ENCODE measurements at places on chromosomes 2 and 18.

DNA sequence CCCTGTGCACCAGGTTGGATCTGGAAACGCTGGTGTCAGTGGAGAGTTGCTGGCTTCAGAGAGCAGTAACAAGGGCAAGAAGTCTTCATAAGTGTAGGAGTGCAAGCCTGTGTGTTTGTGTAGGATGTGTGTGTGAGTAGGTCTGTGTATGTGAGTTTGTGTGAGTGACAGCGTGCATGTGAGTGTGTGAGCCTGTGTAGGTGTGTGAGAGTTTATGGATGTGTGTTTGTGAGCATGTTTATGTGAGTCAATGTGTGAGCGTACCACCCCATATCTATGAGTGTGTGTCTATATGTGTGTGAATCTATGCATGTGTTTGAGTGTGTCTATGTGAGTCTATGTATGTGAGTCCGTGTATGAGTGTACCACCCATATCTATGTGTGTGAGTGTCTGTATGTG lies 86.5 kb upstream of the ATG16L1 start:
- DNase-seq, result no peak

DNA sequence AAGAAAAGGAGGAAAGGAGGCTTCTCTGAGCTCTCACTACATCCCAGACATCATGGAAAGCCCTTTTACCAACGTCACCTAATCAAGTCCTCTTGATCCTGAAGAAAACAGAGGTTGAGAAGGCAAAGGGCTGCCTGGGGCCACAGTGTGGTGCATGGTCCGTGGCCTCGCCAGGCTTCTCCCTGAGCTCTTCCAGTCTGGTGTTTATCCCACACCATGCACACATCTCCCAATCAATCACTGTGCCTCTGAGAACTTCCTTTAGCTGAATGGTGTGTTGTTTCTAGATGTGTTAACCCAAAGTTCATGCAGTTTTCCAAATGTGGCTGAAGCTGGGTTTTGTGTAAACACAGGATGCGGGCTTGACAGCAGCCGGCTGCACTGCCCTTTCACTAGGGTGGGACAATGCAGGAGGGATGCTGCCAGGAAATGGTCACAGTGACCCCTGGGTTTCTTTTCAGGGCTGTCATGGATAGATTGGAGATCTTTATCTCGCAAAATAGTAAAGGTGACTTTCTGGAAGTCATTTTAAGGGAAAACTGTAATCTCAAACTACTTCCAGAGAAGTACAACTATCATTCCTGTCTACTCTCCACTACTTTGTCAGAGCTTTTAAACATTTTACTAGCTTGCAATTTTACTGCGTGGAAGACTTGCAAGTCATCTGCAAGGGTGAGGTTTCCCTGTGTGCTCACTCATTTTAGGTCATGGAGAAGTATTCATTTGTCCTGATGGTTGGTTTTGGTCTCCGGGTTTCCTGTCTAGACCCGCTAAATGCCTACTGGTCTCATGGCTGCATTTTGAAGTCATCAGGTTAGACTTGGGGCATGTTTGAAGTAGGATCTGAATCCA lies 54.6 kb downstream of the IL1R2 start:
- DNase-seq, result no peak

- no peak for DNase-seq
Observed at GRCh38 chr2:23541503-23542229, 156.7 kb downstream of the KLHL29 start.

- no peak for DNase-seq
Observed at GRCh38 chr2:203301667-203302066, 26.5 kb upstream of the ABI2 start.

- DNase-seq, result no peak
Observed at GRCh38 chr2:8335801-8336200, 346.1 kb upstream of the ID2 start.

DNA sequence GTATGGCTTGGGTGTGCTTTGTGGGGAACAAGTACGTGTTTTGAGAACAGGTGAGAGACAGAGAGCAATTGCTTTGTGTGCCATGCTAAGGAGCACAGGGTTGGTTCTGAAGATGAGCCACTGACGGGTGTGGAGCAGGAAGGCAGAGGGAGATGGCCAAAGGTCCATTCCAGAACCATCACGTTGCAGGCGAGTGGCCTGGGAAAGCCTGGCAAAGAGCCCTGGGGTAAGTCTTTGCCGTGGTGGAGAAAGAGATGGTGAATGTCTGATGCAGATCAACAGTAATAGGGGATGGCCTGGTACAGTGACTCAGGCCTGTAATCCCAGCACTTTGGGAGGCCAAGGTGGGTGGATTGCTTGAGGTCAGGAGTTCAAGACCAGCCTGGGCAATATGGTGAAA lies 93.5 kb upstream of the ZNF521 start:
- no peak for DNase-seq

- no peak for DNase-seq
Observed at GRCh38 chr2:28413152-28413898, 20.7 kb downstream of the FOSL2 start.

DNA sequence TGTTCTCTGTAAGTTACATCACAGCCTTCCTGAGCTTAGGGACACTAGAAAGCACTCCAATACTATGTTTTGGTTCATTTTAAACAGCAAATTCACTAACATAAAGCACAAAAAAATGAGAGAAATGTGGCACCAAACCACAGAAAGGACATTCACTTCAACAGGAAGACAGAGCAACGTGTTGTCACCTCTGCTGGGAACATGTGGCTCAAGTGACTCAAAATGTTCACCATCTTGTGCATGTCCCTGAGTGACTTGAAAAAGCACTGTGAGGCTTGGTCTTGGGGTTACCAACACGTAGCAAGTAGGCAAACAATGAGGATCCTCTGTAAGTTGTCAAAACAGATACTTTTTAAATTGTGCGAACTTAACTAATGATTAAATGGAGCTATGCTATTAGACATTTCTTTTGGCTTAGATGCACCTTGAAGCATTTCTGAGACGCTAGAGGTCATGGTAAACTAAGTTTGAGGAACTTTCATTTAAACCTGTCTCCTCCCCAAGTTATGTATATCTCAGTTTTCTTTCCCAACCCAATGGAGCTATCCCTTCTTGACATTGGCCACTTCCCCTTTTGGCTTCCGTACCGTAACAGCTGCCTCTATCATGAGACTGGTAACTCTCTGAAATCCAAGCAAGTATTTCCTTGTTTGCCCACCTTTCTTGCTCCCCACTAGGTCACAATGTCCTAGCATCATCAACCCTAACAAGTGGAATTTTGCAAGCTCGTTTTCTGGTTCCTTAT lies 14.0 kb upstream of the ST6GAL2 start:
- no peak for DNase-seq

DNA sequence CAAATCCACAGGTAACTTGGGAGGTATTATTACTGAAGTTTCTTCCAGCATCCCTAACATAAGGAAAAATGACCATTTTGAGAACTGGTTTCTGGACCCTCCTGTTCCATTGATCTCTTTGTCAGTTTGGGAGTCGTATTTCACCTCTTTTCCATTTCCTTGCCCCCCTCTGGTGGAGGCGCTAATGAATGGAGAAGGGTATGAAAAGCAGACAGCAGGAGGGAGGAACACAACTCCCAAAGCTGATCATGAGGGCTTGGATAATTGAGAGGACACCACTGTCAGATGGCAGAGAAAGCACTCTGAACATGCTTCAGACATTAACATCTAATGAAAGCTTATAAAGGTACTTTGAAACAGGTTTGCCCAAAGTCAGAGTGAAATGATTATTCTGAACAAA lies 56.6 kb upstream of the TLK1 start:
- no peak for DNase-seq

DNA sequence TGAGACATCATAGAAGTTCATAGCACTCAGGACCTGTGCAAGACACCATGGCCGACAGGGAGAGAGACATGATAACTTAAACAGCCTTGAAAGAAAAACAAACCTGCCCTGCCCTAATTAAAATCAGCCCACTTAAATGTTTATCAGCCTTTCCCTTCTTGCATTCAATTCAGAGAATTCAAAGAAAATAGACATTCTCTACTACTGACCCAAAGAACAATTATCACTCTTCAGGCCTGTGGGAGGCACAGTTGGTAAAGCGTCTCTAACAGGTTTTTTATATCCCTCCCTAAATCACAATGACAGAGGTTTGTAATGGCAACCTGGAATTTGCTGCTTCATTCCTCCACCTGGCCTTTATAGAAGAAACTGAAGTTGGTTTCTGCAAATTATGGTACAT lies 1.7 kb downstream of the CDK15 start:
- no peak for DNase-seq

DNA sequence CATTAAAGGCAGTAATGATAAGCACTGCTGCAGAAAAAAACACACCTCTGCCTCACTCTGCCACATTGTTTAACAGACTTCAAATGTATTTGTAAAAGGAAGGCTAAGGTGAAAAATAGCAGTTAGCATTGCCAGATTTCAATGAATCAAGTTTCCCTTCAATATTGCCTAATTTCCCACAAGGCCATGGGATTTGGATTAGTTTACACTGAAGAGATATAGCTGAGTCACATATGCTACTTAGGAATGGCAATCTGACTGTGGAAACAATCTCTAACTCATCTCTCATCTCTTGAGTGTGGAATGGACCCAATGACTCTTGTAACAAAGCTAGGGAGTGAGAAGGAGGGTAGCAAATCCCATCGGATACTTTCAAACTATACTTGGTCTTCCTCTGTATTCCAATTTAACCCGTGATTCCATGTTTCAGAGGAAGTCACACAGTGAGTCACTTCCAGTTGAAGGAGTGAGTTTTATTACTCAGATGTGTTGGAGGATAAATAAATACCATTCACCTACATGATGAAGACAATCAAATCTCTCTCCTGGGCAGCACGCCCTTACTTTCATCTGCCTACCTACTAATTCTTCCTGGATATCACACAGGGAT lies 5.1 kb downstream of the B4GALT6 start:
- no peak for DNase-seq

GRCh38 chr2:95076705-95077529 lies 44.7 kb downstream of the MRPS5 start:
- peak; percentile 88 for DNase-seq

DNA sequence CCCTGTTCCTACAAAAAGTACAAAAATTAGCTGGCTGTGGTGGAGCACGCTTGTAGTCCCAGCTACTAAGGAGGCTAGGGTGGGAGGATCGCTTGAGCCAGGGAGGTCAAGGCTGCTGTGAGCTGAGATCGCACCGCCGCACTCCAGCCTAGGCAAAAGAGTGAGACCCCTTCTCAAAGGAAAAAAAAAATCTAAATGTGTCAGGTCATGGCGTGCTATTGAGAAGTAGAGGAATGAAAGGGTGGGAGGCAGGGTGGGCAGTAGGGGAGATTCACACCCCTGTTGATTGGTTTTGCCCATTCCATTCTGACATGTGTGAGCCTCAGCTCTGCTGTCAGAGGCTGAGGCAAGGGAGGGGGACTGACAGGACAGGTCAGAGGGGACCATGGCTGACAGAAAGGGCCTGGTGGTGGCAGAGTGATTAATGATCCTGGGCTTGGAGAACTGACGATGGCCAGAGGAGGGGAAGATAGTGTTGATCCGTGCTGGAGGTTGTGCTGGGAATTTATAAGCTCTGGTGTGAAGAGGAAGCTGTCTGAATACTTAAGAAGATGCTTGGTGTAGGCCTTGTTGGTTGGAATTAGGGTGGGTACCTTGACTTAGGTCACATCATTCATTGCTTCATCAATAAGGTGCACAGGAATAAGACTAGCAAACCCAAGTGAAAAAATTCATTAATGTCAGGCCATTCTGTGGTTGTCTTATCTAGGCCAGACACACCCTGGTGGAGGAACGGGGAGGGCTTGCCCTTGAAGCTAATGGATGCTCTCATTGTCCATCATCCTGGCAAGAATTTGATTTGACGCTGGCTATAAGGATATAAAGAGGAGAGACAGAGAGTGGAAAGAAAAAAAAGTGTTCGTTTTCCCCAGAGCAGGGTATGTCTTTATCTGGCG lies 19.1 kb upstream of the SMARCAL1 start:
- no peak for DNase-seq

DNA sequence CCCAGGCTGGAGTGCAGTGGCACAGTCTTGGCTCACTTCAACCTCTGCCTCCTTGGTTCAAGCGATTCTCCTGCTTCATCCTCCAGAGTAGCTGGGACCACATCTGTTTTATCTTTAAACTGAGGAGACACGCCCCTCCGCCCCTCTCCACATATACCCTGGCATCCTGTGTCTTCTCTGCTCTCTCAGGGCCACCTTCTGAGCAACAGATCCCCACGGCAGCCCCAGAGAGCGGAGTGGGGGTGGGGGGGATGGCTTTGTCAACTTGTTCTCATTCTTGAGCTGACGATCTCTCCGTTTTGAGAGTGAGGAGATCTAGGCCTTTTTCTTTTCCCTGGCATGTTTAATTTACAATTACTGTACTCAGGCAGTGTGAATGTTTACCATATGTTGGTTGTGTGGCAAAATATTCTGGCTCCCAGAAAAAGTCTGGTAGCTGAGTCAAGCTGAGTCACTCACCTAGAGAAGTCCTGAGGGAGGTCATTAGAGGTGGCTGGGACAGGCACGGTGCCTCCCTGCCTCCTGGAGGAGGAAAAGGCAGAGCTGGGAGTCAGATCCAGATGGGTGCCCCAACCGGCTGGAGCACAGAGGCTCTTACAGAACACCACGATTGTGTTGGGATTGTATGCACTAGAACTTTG lies 19.5 kb upstream of the ID2 start:
- no peak for DNase-seq

- no peak for DNase-seq
Observed at GRCh38 chr18:76258209-76258608, 236.8 kb downstream of the ZNF516 start.

GRCh38 chr2:37688771-37689468 lies 17.5 kb upstream of the CDC42EP3 start:
- no peak for DNase-seq

GRCh38 chr18:5207471-5208150 lies 10.6 kb upstream of the AKAIN1 start:
- DNase-seq, result no peak

GRCh38 chr2:167862296-167862695 lies 385.1 kb downstream of the STK39 start:
- DNase-seq, result no peak

GRCh38 chr2:109478906-109479493 lies 134.8 kb downstream of the SEPTIN10 start:
- no peak for DNase-seq

GRCh38 chr2:162297925-162298552 lies 20.4 kb downstream of the IFIH1 start:
- peak; percentile 21 for DNase-seq
